ENCODE measurements at places on chromosomes 1 and 21.

GRCh38 chr1:200538179-200538578 is 82.4 kb downstream of the KIF14 start:
- no peak for DNase-seq

GRCh38 chr1:235908742-235909520 is 42.2 kb upstream of the LYST start:
- DNase-seq, result no peak

DNA sequence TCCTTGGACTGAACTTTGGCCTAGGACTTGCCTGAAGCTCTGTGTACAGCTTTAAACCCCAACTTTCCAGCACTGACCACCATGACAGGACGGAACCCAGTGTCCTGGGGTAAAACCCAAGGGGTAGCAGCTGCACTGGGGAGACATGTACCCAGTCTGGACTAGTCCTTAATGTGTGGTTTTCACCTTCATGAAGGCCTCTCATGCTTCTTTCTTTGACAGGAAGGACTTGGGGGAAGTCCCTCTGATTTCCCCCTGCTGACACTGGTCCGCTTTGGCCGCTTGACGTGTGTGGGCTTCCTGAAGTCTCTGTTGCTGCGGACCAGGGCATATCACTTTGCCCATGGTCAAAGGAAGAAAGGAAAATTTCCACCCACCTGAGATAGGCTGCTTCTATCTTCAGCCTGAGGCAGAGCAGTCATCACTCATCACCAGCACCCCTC is 66.3 kb upstream of the PRDX6 start:
- DNase-seq, result no peak

- peak; percentile 53 for DNase-seq
Measured at GRCh38 chr1:153946622-153947241, at the start of gene DENND4B. Gene DENND4B (minus strand): TSS chr1:153946718. CDS start chr1:153944374, 2,344 bp downstream.

DNA sequence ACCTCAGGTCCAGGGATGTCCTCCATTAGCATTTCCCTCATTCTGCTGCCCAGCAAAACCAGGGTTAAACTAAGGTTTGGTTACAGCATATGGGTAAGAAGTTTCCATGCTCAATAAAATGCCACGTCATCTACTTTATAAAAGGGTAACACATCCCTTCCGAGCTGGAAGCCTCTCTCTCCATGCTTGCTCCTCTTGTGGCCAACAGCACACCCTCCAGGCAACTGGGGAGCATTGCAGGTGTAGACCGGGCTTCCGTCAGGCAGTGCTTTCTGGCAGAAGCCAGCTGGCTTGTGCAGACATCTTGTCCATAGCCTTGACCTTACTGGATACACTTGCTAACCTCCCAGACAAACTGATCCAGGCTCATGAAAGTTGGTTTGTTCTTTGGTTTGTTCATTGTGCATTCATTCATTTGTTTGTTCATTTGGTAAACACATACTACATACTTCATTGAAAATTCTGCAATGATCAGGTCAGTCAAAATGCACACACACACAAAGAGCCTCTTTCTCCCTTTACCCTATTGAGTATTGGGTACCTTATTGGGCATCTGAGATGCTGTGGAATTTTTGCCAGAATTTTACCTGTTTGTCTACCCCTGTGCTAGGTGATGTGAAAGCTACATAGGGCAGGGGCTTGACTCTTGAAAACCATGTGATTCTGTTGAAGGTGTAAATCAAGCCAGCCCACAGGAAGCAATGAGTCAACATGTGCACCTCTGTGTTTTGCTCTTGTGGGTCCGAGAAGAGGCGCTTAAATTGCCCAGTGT is 422.8 kb downstream of the CAMTA1 start:
- peak; percentile 49 for DNase-seq

GRCh38 chr1:37174876-37175275 is 140.6 kb upstream of the GRIK3 start:
- DNase-seq, result no peak

GRCh38 chr1:1842360-1843146 is 48.3 kb downstream of the GNB1 start:
- no peak for DNase-seq

DNA sequence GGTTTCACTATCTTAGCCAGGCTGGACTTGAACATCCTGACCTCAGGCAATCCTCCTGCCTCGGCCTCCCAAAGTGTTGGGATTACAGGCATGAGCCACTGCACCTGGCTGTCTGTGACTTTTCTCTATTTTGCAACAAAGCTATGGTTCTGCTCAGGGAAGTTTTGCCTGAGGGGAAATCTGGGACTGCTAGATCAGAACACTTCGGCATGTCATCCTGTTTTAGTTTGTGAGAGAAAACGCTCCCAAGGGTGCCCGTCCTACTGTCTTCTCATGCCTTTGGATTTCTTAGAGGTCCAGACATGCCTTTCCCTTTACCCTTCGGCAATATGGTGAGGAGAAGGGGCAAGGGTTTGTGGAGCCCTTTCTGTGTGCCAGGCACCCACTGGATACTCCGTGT is 5.6 kb upstream of the CORT start:
- DNase-seq, result no peak

DNA sequence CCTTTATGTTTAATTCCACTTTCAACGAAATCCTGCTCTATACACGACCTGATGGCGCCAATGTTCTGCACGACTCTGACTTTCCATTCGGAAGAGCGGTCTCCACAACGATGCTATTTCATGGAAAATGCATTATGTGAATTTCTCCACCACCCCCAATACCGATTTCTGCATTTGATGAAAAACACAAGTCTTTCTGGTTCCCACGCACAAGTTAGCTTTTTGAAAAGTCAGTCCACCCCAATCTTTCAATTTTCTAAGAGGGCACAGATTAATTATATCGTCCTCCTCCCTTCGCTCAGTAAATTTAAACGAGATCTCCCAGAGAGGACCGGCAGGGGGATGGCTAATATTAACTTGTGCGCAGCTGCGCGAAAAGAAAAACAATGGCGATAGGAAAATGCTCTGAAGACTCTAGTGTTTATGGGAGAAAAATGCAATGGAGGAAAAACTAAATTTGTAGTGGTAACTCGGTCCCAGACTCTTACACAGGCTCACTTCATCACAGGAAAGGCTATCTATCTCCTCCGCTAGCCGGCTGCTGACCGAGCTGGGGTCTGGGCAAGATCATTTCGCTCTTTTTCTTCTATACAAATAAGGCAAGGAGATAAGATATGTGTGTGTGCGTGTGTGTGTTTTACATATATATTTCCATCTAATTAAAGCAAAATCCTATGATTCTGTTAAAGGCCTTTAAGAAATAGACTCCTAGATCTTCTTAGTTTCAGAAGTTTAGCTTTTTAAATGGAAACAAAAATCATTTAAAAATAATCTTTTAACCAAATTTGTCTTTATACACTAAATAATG is 1.2 kb upstream of the LHX8 start:
- DNase-seq, result no peak

GRCh38 chr1:195096051-195096521 is 1512.2 kb downstream of the KCNT2 start:
- DNase-seq, result no peak

GRCh38 chr1:82388679-82389078 is 587.9 kb downstream of the ADGRL2 start:
- DNase-seq, result no peak

DNA sequence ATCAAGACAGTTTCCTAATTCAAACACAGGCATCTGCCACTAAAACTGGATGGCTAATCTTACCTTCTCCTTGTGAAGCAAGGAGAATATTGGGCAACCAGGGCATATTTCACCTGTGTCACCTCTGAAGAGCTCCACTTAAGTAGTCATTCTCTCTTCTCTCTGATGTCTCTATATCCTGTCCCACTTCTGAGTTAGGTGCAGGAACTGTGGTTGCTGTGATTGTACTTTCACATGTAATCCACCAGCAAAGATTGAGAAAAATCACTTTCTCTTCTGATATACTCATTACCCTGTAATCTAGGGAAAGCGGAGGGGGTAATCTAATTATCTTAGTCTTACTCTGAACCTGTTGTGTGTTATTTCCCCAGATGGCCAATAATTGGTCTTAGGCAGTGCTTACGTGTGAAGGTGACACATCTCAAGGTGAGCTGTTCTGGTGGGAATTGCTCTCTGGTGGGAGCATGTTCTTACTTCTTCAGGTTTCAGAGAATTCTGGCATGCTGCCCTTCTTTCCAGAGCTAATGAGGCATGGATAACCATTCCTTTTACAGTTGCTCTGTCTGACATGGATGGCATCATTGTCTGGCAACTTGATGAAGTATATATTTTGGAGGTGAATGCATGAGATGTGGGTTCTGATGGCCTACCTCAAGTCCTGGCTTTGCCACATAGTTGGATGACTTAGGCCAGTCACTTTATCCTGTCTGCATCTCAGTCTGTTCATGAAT is 12.0 kb downstream of the XCL2 start:
- DNase-seq, result no peak

DNA sequence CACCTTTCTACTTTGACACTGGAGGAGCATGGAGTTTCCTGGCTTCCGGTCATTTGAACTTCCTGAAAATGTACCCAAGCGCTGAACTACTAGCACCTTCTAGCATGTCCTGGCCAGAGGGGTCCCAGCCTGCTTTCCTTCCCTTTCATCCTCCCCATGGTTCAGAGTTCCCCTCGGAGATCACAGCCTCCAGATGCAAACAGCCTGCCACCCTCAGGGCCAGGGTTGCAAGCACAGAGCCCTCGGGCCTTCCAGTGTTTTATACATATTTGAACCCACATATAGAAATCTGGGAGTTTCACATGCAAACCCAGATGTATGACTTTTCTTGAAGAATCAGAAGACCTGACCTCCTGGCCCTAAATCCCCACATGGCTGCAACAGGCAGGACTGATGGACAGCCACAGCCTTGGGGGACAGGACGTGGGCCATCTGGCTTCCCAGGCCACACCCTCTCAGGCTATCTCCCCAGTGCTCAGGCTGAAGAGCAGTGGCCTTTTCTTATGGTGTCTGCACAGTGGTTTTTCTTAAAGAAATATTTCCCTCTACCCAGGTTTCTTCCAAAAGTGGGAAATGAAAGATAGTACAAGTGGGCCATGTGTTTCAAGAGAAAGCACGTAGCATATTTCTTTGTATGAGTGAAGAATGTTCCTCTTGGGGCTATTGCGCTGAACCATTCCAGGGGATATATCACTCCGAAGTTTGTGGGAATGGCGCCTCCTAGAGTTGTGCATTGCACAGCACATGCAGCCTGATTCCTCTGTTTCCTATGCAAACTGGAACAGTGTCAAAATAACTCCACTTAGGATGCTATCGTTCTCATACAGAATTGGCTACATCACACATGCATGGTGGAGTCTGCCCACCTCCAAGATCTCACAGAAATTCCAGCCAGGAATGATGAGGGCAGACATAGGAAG is 232.0 kb upstream of the VAMP3 start:
- no peak for DNase-seq

- no peak for DNase-seq
Measured at GRCh38 chr1:209584231-209584672, 738 bp downstream of the CAMK1G start.

DNA sequence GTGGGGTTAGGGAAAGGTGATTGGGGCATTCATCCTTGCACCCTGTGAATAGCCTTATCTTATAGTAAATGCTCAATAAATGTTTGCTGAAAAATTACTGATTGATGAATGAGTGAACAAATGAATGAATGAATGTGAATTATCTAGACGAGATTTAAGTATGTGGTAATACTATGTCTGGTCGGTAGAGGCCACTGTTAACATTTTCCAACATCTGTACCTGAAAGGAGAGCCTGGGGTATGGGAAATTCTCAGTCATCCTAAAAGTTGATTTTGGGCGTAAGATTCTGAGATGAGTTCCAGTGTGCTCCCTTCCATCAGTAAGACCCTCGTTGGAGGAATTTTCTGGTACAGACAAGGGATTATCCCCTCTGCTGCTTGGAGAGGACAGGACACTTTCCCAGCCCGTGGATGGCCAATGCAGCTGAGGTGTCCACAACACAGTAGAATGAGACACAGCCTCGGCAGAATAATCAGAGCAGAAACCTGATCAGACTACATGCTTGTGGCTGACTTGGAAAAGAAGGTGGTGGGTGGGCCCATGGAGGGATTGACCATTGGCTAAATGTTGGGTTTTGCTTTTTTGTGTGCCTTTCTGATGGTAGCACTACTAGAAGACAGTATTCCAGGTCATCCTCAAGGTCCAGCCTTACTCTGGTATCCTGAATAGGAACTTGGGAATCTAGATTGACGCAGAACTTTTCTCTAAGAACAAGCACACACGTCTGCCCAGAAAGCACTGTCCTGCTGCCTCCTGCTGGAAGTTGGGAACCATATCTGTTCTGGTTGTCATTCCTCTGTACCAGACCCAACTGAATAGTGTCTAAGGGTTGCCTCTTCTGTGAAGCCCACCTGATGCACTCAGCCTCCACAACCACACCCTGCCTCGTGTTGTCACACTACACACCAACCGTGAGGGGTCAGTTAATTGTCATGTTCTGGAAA is 262.0 kb downstream of the TNR start:
- DNase-seq, result peak; percentile 3

- peak; percentile 4 for DNase-seq
Measured at GRCh38 chr1:234486858-234487840, 8.2 kb upstream of the TARBP1 start.

DNA sequence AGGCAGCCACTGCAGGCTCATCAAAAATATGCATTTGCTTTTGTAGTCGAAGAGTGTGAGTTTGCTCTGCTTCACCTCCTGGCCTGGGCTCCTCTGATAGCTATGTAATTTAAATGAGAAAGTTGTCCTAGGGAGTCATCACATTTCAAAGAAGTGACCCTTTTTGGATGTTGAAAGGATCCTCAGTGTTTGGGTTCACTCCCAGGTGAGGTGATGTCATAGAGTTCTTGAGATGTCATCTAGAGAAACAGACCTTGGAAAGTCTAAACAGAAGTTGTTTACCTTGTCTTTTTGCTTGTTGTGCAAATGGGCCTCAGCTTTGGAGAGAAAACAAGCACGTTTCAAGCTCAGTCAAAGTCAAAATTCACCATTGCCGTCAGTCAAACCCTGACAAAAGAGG is 92.0 kb upstream of the BARHL2 start:
- no peak for DNase-seq

GRCh38 chr1:107622535-107622934 is 342.4 kb downstream of the VAV3 start:
- no peak for DNase-seq

DNA sequence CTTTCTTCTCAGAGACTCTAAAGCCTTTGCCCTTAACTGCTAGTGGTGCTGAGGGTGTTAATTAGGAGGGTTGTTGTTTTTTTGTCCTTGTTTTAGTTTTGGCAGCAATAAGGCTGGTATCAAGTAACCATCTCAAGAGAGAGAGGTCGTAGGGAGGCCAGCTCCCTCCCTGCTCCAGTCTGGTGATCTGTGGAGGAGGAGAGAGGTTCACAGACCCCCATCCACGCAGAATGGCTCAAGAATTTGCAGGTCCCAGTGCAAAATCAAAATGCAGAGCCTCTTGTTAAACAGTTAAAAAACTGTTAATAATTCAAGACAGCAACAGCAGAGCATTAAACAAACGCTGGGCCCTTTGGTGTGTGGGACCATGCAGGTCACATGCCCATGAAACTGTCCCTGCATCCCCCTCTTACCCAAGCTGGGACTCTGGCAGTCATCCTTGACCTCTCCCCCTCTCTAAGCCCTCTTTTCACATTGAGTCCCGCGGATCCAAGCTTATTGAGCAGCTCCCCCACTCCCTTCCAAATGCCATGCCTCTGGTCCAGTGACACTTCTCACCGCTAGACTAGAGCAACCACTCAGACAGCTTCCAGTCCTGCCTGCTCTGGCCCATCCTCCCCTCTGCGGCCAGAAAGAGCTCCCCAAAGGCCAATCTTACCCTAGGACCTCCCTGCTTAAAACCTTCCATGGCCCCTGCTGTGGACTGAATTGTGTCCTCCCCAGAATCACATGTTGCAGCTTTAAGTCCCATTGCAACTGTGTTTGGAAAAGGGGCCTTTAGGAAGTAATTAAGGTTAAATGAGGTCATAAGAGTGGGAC is 47.7 kb upstream of the RPL11 start:
- no peak for DNase-seq

GRCh38 chr1:229843627-229844238 is 217.7 kb downstream of the URB2 start:
- DNase-seq, result peak; percentile 17

- DNase-seq, result no peak
Measured at GRCh38 chr1:164382384-164382783, 176.6 kb upstream of the PBX1 start.
